Activated naive CD4-positive, alpha-beta T cell treated with anti-CD3 and anti-CD28 coated beads, Interleukin-2, amount 10 ng/mL, durations not matched to agents 7 days and 5 days (primary cell): ENCODE measurements at places on chromosomes 13 and 19.

- H3K4me1 ChIP-seq = peaks cover 43% of the 10 kb centered on the region
- peaks cover 16% of the 10 kb centered on the region for H3K27me3 ChIP-seq
- no peak for DNase-seq
- peak overlapping the region; percentile 96 for H3K4me3 ChIP-seq
- H3K27ac ChIP-seq = peak overlapping the region; percentile 0
Measured at GRCh38 chr19:14033946-14034345, 2.4 kb downstream of the IL27RA start.

DNA sequence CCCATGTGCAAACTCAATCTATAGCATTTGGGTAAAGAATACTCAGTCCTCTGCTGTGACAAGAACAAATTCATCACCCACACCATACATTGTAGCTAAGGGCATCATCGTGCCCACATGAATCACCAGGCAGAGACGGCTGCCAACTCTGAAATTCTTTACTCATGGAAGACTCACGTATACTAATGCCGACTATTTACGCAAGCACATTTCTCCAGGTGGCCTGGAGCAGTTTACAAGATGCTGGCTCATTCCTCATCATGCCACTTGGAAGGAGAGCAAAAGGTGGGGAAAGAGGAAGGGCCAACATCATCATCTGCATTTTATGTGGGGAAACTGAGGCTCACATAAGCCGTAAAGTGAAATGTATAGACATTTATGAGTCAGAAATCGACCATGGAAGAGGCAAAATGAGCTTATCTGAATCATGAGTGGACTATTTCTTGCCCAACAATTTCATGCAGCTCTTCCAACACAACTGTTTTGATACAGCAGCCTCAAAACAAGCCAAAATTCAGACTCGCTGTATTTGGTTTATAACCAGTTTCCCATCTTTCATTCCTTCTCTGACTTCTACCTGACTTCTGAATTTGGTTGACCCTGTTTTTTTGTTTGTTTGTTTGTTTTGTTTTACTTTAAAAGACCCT lies 213.9 kb upstream of the SERP2 start:
- no peak overlapping the region for H3K4me3 ChIP-seq
- no peak for DNase-seq
- H3K4me1 ChIP-seq = no peaks in the 10 kb centered on the region
- H3K27ac ChIP-seq = no peak overlapping the region

- H3K4me3 ChIP-seq = no peak overlapping the region
- no peaks in the 10 kb centered on the region for H3K27me3 ChIP-seq
- no peak overlapping the region for H3K27ac ChIP-seq
- no peaks in the 10 kb centered on the region for H3K36me3 ChIP-seq
- H3K4me1 ChIP-seq = no peaks in the 10 kb centered on the region
Measured at GRCh38 chr13:73542446-73542845, 483.6 kb downstream of the KLF5 start.

- H3K36me3 ChIP-seq = peaks cover 9% of the 10 kb centered on the region
- no peaks in the 10 kb centered on the region for H3K27me3 ChIP-seq
- H3K27ac ChIP-seq = no peak overlapping the region
- no peak for DNase-seq
- no peak overlapping the region for H3K4me3 ChIP-seq
- H3K4me1 ChIP-seq = peaks cover 29% of the 10 kb centered on the region
Measured at GRCh38 chr13:32840989-32841713, 175.1 kb upstream of the KL start.

- no peaks in the 10 kb centered on the region for H3K27me3 ChIP-seq
- peaks cover 31% of the 10 kb centered on the region for H3K36me3 ChIP-seq
- DNase-seq = no peak
Measured at GRCh38 chr13:60572003-60572798, 175.2 kb downstream of the TDRD3 start.

GRCh38 chr13:97018029-97018819 lies 23.9 kb upstream of the OXGR1 start:
- H3K4me3 ChIP-seq = no peak overlapping the region
- peaks cover 5% of the 10 kb centered on the region for H3K4me1 ChIP-seq
- no peaks in the 10 kb centered on the region for H3K36me3 ChIP-seq
- DNase-seq = peak; percentile 51
- H3K27ac ChIP-seq = no peak overlapping the region
- H3K27me3 ChIP-seq = peaks cover 24% of the 10 kb centered on the region

DNA sequence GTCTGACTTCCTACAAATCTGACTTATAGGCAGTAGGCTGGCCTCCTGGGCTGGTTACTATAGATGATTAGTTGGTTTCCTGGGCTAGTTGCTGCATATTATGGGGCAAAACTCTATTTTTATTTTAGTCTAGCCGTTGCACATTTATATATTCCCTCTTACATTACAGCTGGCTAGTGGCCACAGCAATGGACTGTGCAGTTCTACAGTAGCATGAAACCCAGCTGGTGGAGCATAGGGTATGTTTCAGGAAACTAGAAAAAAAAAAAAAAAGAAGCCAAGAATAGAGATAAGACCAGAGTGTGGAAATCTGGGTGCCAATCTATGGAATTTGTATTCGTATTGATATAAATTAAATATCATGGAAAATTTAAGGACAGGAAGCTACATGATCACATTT lies 304.4 kb upstream of the NBEA start:
- no peak for DNase-seq
- H3K27me3 ChIP-seq = no peaks in the 10 kb centered on the region
- no peaks in the 10 kb centered on the region for H3K36me3 ChIP-seq
- H3K4me3 ChIP-seq = no peak overlapping the region
- H3K27ac ChIP-seq = no peak overlapping the region
- H3K4me1 ChIP-seq = no peaks in the 10 kb centered on the region

- H3K36me3 ChIP-seq = no peaks in the 10 kb centered on the region
- H3K27ac ChIP-seq = no peak overlapping the region
- no peaks in the 10 kb centered on the region for H3K4me1 ChIP-seq
- H3K4me3 ChIP-seq = no peak overlapping the region
- peaks cover 44% of the 10 kb centered on the region for H3K27me3 ChIP-seq
Measured at GRCh38 chr19:41112728-41113290, 1.4 kb upstream of the CYP2F1 start.

GRCh38 chr19:28793391-28794168 lies 419.4 kb downstream of the UQCRFS1 start:
- H3K27me3 ChIP-seq = peaks cover 30% of the 10 kb centered on the region
- H3K4me3 ChIP-seq = no peak overlapping the region
- no peak for DNase-seq
- H3K36me3 ChIP-seq = no peaks in the 10 kb centered on the region

DNA sequence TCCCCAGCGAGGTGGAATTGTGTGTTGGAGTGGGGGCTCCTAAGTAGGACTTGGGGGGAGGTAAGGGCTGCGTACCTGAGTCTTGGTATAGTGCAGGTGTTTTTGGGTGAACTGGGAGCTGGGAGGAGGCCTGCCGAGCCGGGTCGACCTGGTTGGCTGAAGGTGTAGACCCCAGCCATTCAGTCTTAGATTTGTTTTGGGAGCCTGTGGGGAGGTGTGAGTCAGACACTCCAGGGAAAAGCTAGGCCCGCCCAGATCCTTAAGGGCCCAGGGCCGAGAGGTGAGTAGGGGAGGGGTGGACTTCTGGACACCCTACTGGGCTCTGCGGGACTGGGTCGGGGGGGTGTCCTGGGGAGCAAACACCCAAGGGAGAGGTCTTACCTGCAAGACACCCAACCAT lies 935 bp downstream of the CRB3 start:
- H3K4me3 ChIP-seq = no peak overlapping the region
- no peak for DNase-seq
- H3K36me3 ChIP-seq = peaks cover 18% of the 10 kb centered on the region

GRCh38 chr19:45768655-45768983 lies 433 bp downstream of the SIX5 start:
- H3K4me1 ChIP-seq = peaks cover 23% of the 10 kb centered on the region
- peak; percentile 59 for DNase-seq
- no peaks in the 10 kb centered on the region for H3K36me3 ChIP-seq

- peaks cover 40% of the 10 kb centered on the region for H3K27me3 ChIP-seq
- H3K36me3 ChIP-seq = no peaks in the 10 kb centered on the region
- H3K27ac ChIP-seq = no peak overlapping the region
- H3K4me3 ChIP-seq = no peak overlapping the region
- H3K4me1 ChIP-seq = peaks cover 5% of the 10 kb centered on the region
- DNase-seq = no peak
Measured at GRCh38 chr19:38250821-38251563, 5.2 kb downstream of the PPP1R14A start.
